NCI-H1105 (cell line): ENCODE measurements at places on chromosomes 2 and 18.

DNA sequence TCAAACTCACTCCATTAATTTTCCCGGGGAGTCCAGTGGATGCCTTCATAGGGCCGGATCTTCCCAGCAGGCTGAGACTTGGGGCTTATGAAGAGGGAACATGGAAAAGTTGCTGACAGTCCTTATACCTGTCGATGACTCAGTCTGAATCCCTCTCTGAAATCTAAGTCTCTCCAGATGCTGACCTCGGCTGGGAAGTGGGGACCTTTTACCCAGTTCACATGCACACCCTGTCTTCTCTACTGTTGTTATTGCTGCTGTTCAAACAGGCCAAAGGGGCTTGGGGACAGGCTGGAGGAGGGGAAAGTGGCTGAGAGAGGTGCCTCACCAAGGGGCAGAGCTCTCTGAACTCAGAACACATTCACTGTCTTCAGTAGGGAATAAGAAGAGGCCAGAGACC, 4.1 kb upstream of the TNP1 start:
- DNase-seq = no peak

GRCh38 chr2:30403592-30404312, 43.3 kb upstream of the LCLAT1 start:
- no peak for DNase-seq

GRCh38 chr2:188383158-188383557, 91.5 kb downstream of the GULP1 start:
- DNase-seq = no peak

- no peak for DNase-seq
Measured at GRCh38 chr18:50111398-50111797, 83.5 kb downstream of the MYO5B start.

- DNase-seq = no peak
Measured at GRCh38 chr2:182642328-182642727, 73.7 kb upstream of the DNAJC10 start.

- no peak for DNase-seq
Measured at GRCh38 chr2:100969998-100970397, 32.1 kb upstream of the RPL31 start.

DNA sequence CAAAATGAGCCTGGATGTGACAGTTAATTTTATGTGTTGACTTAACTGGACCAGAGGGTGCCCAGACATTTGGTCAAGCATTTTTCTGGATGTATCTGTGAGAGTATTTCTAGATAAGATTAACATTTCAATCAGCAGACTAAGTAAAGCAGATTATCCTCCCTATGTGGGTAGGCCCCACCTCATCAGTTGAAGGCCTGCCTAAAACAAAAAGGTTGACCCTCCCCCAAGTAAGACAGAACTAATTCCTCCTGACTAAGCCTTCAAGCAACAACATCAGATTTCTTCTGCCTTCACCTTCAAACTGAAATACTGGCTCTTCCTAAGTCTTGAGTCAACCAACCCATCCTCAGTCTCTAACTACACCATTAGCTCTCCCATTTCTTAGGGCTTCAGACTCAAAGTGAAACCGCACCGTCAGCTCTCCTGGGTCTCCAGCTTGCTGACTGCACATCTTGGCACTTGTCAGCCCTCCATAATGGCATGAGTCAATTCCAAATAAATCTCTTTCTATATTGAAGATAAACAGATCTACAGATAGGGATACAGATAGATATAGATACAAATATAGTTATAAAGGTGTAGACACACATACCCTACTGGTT, 47.9 kb downstream of the MEMO1 start:
- no peak for DNase-seq

DNA sequence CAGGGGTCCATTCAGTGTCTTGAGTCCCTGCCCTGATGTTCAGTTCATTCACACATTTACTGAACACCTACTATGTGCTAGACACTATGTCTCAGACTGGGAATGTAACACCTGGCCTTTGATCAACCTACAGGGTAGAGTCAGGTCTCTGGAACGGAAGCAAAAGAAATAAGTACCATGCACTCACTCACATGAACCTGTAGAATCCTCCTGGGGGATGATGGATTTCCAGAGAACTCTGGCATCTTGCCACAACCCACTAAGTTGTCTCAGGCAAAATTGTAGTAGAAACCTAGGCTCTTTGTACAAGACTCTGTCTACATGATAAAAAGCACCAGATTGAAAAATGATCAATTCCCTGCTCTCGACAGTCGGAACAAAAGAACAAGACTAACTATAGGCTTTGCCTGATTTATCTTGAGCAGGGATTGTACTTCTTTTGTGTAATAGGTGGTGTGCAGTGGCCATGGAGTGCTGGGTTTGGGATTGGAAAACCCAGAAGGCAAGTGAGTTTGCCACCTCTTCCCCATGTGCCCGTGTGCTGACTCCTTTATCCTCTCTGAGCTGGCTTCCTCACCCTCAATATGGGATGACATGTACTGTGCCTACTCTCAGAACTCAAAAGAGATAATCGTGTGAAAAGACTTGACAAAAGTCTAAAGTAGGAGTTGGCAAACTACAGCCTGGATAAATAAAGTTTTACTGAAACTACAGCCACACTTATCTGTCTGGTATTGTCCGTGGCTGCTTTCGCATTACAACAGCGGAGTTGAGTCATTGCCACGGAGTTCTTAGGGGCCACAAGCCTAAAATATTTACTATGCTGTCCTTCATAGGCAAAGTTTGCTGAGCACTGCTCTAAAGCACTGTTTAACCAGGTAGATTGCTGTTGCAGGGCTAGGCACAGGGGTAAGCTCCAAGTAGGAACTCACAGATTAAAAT, 4.4 kb downstream of the CAPN14 start:
- DNase-seq = no peak
